ENCODE measurements at places on chromosomes 4 and X.

DNA sequence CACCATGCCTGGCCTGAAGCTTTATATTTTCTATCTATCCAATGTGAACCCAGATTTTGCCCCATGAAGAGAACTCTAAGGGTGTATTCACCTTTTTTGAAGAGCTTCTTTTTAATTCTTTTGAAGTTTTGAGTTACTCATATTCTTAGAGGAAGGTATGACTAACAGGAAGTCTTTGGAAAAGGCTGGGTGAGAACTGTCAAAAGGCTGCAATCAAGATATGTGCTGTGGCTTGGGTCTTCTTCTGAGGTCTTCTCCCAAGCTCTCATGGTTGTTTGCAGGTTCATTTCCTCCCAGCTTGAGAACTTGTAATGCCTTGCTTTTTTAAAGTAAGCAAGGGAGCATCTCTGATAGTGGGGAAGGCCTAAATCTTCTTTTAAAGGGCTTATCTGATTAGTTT, 3.1 kb upstream of the C4orf17 start:
- no peak for DNase-seq

GRCh38 chrX:85765651-85766050, 281.7 kb downstream of the CHM start:
- no peak for DNase-seq

DNA sequence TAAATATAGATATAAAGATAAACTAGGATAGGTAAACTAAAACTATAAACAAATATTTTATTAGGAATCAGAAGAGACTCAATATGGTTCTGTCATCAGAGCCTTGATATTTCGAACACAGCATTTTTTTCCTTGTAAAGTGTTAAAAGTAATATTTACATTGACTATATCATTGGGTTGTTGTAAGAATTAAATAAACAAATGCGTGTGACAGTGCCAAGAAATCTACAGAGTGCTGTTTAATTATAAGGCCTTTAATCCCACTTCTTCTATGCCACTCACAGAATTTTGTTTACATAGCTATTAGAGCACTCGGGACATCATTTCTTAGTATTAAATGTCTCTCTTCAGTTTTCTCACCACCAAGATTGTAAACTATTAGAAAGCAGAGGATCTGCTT, 807.4 kb downstream of the FSTL5 start:
- no peak for DNase-seq

DNA sequence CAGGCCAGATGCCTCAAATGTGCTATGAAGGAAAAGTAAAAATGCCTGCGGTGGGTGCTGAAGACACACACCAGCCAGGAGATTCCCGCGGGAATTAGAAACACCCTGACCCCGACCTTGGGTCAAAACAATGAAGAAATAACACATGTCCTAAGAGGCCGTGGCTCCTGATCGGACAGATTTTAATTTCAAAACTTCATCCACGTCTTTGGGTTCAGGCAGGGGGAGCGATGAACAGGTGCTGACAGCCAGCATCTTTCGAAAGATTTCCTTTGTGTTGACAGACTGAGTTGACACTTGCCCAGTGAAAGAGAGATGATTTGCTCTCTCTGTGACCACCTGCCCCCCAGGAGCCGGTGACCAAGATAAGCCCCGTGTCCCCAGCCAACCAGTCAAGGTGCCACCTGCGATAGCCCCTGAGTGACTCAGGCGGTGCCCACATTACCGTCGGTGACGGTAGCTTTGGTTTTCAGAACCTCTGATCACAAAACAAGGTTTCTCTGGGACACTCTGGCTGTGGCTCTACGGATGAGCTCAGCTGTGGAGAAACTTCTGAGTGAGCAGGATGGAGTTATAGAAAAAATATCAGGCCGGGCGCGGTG, 11.0 kb upstream of the IL3RA start:
- DNase-seq, result no peak

GRCh38 chr4:135065366-135065765, 863.8 kb upstream of the PABPC4L start:
- no peak for DNase-seq

GRCh38 chr4:176422001-176422400, 102.2 kb downstream of the SPCS3 start:
- DNase-seq, result no peak

- no peak for DNase-seq
These were observed 419.6 kb upstream of the TENM3 start for GRCh38 chr4:181823645-181824044.
